ENCODE measurements at places on chromosomes 16 and 17.

DNA sequence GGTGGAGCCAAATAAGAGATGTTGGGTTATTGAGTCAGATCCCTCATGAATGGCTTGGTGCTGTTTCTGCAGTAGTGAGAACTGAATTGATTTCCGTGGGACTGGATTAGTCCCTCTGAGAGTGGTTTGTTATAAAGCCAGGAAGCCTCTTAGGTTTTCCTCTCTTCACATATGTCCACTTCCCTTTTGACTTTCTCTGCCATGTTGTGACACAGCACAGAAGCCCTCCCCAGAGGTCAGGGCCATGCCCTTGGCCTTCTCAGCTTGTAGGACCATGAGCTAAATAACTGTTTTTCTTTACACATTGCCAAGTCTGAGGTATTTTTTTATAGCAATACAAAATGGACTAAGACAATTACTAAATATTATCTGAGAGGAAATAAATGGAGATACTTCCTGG is 10.3 kb upstream of the HAPSTR1 start:
- DNase-seq, result no peak

- DNase-seq, result peak; percentile 93
Measured at GRCh38 chr17:3636154-3636907, at the start of the genes CTNS and SHPK. Gene CTNS (plus strand): TSS chr17:3636760. CDS start chr17:3640207, 3,447 bp downstream. Gene SHPK (minus strand): TSS chr17:3636250. CDS start chr17:3636219, 31 bp downstream.

- DNase-seq, result no peak
Measured at GRCh38 chr16:47142486-47142820, 1.3 kb downstream of the NETO2 start.

DNA sequence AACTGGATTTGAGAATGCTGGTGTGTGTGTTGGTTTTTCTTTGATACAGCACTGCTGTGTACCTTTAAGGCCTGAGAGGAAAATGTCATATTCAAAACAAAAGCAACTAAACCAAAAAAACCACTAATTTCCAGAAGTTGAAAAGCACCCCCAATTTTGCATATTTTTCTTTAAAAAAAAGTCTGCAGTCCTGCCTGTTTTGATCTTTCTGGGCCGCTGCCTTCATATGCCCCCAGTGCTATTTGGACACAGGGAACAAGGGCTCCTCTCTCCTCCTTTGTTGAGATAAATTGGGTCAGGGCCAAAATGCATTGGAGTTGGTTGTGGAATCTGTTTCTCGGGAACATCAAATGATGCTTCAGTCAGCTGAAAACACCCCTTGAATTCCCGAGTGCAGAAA is 26.9 kb downstream of the GPT2 start:
- no peak for DNase-seq

- no peak for DNase-seq
Measured at GRCh38 chr16:31382485-31383161, 10.5 kb upstream of the ITGAD start.

GRCh38 chr17:35804658-35805192 is 4.6 kb upstream of the TAF15 start:
- peak; percentile 80 for DNase-seq

DNA sequence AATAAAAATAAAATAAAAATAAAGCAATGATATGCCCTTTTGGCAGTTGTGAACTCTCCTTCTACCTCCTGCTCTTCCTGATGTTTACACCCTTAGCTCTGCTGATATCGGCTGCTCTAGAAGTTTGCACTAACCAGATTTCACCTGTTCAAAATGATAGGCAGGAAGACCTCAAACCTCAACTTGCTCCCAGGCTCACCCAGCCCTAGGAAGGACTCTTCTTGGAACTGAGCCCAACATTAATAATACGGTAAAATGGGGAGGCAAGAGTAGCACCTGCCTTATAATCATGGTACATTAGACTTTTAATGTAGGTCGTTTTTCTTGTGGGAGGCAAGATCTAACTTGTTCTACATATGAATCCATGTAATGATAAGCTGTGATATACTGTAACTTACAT is 61.2 kb upstream of the MED13 start:
- no peak for DNase-seq

- DNase-seq, result no peak
Measured at GRCh38 chr17:29619251-29619650, 3.5 kb downstream of the CORO6 start.

DNA sequence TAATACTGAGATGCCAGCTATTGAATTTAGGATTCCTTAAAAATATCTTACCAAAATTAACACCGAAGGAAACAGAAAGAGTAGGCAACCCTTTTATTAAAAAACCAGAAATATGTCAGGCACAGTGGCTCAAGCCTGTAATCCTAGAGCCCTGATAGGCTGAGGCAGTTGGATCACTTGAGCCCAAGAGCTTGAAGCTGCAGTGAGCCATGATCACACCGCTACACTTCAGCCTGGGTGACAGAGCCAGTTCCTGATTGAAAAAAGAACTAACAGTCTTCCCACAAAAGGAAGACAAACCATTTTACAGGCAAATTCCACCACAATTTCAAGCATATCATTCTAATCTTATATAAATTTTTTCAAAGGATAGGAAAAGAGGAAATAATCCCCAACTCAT is 15.6 kb downstream of the SLFN12 start:
- DNase-seq, result no peak

DNA sequence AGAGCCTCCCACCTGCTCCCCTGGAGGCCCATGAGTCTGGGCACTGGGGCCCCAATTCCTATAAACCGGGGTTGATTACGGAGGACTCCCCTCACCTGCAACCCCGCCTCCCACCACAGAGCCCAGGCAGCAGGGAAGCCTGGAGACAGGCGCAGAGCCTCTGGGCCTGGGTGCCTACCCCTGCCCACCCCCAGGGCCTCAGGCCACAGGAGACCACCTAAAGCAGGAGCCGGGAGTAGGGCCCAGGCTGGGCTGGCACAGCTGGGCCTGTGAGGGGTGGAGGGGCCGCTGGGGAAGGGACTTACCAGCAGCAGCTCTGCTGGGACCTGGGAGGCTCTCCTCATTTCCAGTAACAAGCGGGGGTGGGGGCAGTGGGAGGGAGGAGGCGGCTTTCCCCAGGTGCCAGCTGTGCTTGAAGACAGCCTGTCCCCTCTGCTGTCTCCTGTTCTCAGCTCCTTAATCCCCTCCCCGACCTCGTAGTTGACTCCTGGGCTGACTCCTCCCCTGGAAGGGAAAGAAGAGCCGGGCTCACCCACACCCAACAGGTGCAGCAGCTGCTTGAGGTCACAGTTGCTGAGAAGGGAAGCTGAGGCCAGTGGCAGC is 46.8 kb downstream of the TMEM235 start:
- DNase-seq, result no peak

DNA sequence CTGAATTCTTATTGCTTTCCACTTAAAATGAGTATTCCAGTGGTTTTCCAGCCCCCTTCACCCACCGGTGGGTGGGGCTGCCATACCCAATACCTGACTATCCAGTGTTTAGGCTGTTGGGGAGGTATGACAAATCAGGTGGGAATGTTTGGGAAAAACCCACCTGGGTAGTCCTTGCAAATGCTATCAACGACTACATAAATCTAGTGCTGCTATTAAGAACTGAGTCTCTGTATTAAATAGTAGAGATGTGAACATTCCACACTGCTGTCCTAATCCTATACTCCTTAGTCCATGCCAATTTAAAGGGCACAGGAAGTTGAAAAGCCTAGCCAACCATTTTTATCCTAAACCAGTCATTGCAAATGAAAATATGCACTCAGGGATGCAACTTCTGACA is 126.6 kb downstream of the AXIN2 start:
- DNase-seq, result no peak

GRCh38 chr17:75067856-75068255 is 19.9 kb upstream of the SLC16A5 start:
- DNase-seq, result no peak

GRCh38 chr17:74447628-74448159 is 15.8 kb downstream of the GPRC5C start:
- no peak for DNase-seq

- DNase-seq, result no peak
Measured at GRCh38 chr17:31604936-31605335, 213.5 kb downstream of the RAB11FIP4 start.

- DNase-seq, result no peak
Measured at GRCh38 chr17:12352127-12352526, 313.6 kb upstream of the MYOCD start.

GRCh38 chr16:4369007-4369733 is 2.5 kb upstream of the VASN start:
- peak; percentile 38 for DNase-seq

DNA sequence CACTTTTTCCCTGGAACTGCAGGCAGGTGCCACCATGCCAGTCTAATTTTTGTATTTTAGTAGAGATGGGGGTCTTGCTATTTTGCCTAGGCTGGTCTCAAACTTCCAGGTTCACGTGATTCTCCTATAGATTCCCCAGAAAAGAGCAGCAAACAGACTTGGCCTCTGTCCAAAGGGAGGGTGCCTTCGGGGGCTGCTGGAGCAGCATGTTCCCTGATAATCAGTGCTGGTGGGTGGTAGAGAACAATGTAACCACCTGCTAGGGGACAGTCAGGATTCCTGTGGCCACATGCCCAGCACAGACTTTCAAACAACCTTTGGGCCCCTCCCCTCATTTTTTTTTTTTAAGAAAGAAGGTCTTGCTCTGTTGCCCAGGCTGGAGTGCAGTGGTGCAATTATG is 14.2 kb upstream of the CCNF start:
- no peak for DNase-seq

DNA sequence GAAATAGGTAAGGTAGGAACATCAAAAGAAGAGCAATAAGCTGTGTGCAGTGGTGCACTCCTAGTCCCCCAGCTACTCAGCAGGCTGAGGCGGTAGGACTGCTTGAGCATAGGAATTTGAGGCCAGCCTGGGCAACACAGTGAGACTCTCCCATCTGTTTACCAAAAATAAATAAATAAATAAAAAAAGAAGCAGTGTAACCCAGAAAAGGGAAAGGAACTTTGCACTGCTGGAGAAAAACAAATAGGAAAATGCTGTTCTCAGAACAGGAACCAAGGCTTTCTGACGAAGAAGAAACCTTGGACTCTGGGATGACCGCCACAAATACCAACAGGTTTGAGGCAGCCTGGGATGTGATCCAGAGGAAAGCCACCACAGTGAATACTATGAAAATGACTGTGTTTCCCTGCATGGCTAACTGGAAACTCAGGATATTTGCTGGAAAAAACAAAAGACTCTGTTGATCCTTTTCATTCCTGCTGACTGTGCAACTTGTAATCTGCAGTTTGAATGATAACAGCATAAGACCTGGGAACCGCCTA is 41.2 kb downstream of the TTC19 start:
- peak; percentile 39 for DNase-seq

- no peak for DNase-seq
Measured at GRCh38 chr16:14375132-14375491, 254.9 kb downstream of the PARN start.

Data from amniotic stem cell (primary cell).